ENCODE measurements at places on chromosomes 6 and 20. TPM values are rescaled to one million over a fixed set of nuclear protein-coding genes. Genes with fewer than 3 reads are reported as not detected.

The SLC26A8 gene
- not detected for total RNA-seq

The RNF182 gene
- 2.5 TPM for total RNA-seq

The APOM gene
- total RNA-seq, result 2.9 TPM

The LRRC1 gene
- 4.7 TPM for total RNA-seq

The EYS gene
- total RNA-seq, result 0.02 TPM

The OTOR gene
- not detected for total RNA-seq

The PI16 gene
- total RNA-seq, result not detected

The UBD gene
- 0.49 TPM for total RNA-seq

The HAO1 gene
- not detected for total RNA-seq

The RNF39 gene
- not detected for total RNA-seq

The FAM83C gene
- 0.05 TPM for total RNA-seq

The COL12A1 gene
- total RNA-seq, result 5.5 TPM

The SIGLEC1 gene
- not detected for total RNA-seq

The B3GALT4 gene
- total RNA-seq, result 0.53 TPM

The RSPO4 gene
- not detected for total RNA-seq

The INSM1 gene
- not detected for total RNA-seq

The CRISP3 gene
- not detected for total RNA-seq

The HMGN4 gene
- total RNA-seq, result 52.8 TPM

The THEMIS gene
- total RNA-seq, result not detected
